Cortex of kidney (tissue), 1 donor: ENCODE measurements at places on chromosomes 6 and 20.

GRCh38 chr6:134317471-134318131, at the start of gene SGK1:
SGK1 (minus strand) TSS chr6:134318112; CDS start chr6:134317460, 652 bp downstream.
- no peak for DNase-seq

DNA sequence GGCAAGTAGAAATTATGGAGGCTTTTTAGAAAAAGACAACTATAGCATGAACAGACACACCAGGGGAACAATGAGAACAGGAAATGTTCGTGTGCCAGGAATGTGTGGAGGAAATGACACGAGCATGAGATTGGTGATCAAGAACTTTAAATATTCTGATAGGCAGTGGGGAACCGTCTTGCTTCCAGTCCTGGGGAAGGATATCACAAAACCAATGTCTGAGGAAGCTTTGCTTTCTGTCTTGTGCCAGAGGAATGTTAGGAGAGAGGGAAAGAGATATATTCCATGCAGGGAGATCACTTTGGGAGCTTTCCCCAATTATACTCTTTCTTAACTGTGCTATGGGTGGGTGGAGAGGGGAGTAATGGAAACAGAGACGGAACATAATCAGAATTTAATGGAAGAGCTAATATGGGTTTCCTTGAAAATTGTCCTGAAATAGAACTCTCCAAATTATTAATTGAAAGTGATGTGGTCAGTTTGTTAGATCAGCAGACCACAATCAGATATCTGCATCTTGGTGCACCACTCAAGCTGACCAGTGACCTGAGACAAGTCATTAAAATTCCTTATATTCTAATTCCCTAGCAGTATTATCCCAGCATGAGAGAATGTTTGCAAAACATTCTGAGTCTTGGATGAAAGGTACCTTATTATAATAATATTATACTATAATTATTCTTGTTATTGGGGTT, 178.2 kb downstream of the SOX4 start:
- no peak for DNase-seq

GRCh38 chr6:169723200-169723909, 945 bp downstream of the PHF10 start:
- DNase-seq: no peak

DNA sequence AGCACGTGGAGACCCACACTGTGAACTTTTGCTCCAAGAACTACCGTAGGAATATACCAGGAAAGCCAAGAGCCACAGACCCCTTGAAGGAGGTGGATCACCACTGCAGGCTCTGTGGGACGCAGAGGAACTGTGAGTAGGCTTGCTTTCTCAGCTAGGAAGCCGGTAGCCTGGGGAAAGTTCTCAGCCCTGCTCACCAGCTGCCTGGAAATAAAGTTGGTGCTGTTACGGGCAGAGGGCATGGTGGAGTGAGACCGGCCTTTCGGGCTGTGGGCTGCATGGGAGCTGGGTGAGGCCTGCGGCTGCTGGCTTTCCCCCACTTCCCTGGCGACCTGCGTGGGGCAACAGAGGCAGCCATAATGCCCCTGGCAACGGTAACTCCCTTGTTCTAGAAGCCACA, 373.0 kb upstream of the RUNX2 start:
- no peak for DNase-seq

- DNase-seq: no peak
These were observed 54.6 kb upstream of the DDR1 start for GRCh38 chr6:30829639-30830255.

- no peak for DNase-seq
These were observed 760.6 kb upstream of the CHD6 start for GRCh38 chr20:42378826-42379225.
